ENCODE measurements at places on chromosomes 5 and 9.

DNA sequence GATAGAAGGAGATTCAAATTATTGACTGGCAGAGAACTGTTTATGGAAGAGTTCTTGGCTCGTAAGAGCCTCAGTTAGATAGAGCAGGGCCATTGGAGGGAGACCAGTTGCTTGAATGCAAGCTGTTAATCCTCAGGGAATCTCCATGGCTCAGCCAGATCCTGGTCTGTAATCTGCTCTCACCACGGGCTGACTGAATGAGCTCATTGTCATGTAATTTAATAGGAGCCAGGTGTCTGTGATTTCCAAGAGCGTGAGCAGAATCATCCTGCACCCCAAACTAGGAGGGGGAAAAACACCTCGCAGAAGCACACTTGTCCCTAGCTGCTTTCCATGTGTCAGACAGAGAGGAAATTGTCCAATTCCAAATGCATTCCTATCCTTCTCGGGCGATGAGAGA is 19.1 kb upstream of the KCNMB1 start:
- no peak for DNase-seq

DNA sequence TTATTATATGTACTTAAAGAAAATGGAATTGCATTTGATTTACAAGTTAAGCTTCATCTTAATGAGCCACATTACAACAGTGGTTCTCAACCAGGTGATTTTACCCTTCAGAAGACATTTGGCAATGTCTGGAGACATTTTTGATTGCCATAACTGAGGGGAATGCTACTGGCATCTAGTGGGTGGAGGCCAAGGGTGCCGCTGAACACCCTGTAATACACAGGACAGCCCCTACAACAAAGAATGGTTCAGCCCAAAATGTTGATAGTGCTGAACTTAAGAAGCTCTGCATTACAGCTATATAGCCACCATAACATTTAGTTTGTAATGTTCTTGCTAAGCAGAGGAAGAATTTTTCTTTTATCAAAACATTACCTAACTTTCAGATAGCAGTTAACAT is 103.1 kb downstream of the PAM start:
- DNase-seq: no peak

DNA sequence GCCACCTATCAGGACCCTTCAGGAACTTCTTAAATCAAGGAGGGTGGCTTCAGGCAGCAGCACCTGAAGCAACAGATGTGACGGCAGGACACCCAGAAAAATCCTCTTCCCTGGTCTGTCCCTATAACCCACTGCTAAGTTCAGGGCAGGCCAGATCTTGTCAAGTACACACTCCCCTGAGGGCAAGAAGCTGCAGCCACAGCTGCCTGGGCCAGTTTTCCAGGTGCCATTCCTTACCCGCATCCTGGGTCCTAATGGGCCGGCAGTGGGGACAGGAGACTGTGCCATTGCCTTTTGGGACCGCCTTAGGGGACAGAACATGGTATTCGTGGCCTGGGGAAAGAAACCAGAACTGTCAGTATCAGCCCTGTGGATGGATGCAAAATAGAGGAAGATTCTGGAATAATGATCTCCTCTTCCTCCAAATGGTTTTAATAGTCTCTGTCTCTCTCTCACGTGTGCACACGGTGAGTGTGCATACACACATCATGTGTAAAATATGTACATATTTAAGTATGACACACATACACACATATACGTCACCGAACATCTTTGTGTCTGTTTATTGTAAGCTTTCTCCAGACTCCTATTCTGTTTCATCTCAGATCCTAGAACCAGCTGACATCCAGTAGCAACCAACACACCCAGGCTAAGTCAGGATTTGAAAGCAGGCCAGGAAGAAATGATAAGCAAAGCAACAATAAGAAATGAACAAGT is 14.0 kb downstream of the ORM2 start:
- DNase-seq: no peak

GRCh38 chr9:14485366-14485765 is 171.4 kb upstream of the NFIB start:
- DNase-seq: no peak

DNA sequence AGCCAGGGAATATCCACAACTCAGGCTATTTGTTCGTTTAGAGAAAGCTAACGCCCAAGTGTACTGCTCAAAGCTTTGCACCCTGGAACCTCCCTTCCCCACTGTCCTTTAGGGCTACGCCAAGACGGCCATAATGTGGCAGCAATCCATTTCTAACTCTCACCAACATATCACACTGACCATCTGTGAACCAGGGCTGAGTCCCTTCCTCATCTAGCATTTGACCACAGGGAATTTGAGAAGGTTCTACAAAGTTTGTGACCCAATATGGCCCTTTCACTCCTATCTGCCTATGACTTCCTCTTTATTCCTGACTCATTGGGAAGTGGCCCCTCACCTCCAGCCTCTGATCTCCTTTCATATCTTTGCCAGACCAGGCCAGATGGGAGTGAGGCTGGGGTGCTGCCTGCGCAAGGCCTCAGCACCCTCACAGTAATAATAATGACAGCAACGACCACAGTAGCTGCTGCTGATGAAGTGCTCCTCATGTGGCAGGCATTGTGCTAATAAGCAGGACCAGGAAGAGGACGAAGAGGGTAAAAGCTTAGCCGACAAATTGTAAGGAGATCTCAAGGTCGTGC is 9.3 kb upstream of the ARAP3 start:
- DNase-seq: no peak

GRCh38 chr5:33367416-33367815 is 73.3 kb upstream of the TARS1 start:
- DNase-seq: no peak

- DNase-seq: no peak
Measured at GRCh38 chr5:165108809-165109208, 1603.4 kb downstream of the MAT2B start.

DNA sequence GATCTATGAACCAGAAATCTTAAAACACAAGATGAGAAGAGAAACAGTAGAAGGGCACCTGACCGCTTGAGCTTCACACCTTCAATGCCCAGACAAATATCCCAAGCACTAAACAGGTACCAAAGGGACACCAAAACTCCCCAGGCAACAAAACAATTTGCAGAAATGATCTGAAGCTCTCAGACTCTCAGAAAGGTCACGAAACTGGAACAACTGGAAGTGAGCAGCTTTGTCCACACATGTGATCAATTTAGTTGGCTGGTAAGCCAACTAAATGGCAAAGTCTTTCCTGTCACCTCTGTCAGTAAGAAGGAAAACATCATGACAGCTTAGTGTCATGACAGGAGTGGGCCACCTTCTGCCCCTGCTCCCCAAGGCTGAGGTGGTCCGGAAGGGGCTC is 4.1 kb downstream of the IPPK start:
- no peak for DNase-seq

DNA sequence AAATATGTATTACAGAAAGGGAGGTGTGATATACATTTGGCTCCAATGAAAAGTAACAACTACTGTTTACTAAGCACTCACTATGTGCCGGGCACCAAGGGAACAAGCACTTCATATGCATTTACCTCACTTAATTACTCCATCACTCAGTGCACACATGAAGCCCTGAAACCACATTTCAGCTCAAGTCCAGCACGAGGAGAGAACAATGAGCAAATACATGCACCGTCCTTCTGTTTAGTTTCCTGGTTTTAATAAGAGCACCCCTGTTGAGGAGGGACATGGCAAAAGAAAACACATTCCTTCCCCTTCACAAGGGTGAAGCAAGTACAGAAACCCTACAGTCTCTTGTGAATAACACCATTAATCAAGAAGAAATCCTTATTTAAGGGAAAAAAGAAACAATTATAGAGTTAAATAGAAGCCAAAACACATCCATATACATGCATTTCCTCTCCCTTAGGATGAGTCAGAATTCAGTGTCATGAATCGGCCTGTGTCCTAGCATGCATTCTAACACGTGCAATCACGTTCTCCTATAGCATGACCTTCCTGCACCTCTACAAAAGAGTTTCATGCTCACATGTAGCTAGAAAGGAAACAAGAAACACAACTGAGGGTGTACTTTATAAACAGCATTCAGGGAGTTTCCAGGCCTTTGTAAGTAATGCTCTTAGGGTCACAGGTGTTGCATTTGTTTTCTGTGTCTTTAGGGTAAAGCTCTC is 411.6 kb downstream of the BNC2 start:
- DNase-seq: no peak

- DNase-seq: no peak
Measured at GRCh38 chr5:88092358-88092757, 176.3 kb downstream of the TMEM161B start.

DNA sequence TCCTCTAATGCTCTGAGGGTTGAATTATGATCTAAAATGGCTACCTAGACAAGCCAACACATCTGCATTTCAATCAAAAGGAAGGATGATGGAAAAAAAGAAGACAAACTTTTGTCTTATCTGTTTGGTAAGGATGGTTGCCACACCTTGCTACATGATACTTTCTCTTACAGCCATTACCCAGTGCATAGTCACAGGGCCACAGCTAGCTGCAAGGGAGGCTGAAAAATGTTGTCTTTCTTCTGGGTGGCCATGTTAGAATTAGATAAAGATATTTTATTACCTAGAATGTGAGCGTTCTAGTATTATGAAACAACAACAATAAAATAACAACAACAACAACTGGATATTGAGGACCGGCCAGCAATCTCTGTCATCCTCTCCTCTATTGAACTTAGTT is 4.7 kb upstream of the AOPEP start:
- DNase-seq: no peak

- DNase-seq: no peak
Measured at GRCh38 chr9:16543686-16544085, 326.8 kb downstream of the BNC2 start.

DNA sequence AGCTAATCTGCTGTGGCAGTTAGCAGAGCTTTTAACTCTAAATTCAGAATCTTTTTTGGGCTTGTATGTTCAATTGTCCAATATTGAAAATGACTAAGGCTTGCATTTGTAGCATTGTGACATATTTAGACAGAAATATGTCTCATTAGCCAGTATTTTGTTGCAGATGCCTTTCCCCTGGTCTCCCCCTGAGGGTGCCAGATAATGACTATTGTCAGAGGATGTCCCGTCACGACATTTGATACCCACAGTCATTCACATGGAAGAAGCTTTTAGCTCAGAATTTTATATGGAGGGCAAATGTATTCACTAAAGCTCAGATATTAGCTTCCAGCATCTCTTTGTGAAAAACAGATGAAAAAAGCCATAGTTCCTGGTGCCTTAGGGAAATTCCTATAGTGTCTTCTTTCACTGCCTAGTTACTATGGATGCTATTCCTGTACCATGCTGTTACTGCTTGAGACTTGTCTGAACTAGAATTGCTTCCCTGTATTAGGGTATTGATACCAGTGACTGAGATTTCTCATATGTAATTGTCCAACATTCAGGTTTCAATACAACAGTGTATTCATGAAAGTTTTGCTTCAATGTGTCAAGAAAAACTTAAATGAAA is 96.2 kb downstream of the CCDC192 start:
- DNase-seq: no peak

GRCh38 chr5:73417303-73418034 is 31.1 kb downstream of the FOXD1 start:
- DNase-seq: no peak

GRCh38 chr5:130102375-130102774 is 198.1 kb downstream of the CHSY3 start:
- DNase-seq: no peak

- no peak for DNase-seq
Measured at GRCh38 chr9:99855467-99856176, 33.9 kb downstream of the NR4A3 start.

DNA sequence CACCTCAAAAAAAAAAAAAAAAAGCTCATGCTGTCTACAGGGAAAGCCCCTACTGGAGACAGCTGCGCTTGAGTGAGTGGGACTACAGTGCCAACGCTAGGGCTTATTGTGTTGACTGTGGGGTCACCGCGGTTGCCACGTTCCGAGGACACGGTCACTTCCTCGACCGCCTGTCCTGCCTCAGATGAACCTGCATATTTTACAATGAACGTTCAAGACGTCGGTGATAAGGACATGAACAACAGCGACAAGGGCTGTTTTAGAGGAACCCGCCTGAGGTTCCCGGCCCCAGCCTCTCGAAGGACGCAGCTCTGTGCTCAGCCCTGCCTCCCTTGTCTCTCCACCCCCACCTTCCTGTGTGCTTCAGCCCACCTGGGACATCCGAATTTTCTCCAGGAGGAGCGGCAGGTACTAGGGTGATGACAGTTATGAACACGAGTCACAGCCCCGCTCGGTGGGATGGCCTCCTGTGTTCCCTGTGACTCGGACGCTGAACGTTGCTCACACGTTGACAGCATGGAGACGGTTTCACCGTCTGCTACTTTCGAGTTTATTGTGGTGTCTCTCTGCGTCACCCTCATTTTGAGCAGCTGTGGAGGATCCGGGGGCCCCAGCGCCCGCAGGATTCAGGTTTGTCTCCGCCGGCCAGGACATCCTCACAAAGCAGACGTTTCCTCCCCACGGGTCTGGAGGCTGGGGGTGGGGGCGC is 11.3 kb upstream of the DIPK1B start:
- no peak for DNase-seq

DNA sequence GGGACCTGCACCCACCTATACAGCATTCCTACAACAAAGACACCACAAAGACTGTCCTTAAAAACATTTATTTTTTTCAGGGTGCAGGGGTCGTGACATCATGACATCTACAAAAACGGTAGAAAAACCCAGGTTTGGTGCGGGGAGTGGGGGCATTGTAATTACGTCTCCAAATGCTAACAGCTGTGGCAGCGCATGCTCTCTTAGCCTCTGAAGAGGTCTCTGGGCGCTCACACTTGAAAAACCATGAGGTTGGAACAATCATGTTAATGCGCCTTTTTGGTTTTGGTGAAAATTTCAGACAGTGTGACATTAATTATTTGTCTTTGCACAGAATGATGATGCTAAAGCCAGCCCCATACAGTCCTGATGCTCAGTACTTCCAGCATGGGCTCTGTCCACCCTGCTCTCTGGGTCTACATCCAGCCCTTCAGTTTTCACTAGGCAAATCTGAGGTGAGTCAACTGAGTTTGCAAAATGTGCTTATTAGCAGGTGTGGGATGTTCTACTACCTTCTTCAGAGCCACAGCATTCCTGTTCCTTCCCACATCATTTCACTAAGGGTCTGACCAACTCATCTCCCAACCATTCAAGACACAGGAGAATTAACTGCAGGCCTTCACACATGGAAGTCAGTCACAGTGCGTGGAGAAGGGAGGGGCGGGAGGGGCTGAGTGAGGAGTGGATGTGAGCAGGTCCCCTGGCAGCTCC is 14.1 kb downstream of the ALDH1B1 start:
- DNase-seq: no peak

GRCh38 chr5:75367401-75367800 is 30.4 kb downstream of the HMGCR start:
- DNase-seq: no peak

- no peak for DNase-seq
Measured at GRCh38 chr9:114315723-114316363, 7.1 kb upstream of the ORM1 start.

- DNase-seq: no peak
Measured at GRCh38 chr5:175444060-175444904, at the start of gene DRD1. Gene DRD1, minus strand, starts transcription at chr5:175444182. Its CDS starts 1,083 bp downstream, at chr5:175443099.

DNA sequence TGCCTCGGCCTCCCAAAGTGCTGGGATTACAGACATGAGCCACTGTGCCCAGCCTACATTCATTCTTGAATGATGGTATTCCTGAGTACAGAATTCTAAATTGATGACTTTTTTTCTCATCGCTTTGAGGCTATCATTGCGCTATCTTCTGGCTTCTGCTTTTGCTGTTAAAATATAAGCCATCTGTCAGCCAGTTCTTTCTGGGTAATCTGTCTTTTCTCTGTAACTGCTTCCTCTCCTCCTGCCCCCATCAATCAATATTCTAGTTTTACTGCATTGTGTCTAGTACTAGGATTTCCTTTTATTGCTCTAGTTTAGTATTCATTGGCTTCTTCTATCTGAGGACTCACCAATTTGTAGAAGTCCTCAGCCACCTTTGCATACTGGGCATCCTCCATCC is 89.0 kb downstream of the PLPP1 start:
- DNase-seq: no peak
